ENCODE measurements at places on chromosomes 3 and 15. TPM values are rescaled to one million over a fixed set of nuclear protein-coding genes. Genes with fewer than 3 reads are reported as not detected.
A peak's percentile ranks its signal among the peaks of the same experiment; 100 is the strongest.

Gene ALG3
- total RNA-seq: 146 TPM

Gene FAM107A
- total RNA-seq: not detected

Gene ARGFX
- not detected for total RNA-seq

Gene SAMD7
- total RNA-seq: not detected

Gene IGF2BP2
- total RNA-seq: 157 TPM

Gene ADAM10
- total RNA-seq: 106 TPM

Gene CLCN2
- total RNA-seq: 21.1 TPM

Gene DLEC1
- total RNA-seq: not detected

Gene HDAC11
- total RNA-seq: 1.7 TPM

Gene TRIM69
- total RNA-seq: 6.2 TPM

DNA sequence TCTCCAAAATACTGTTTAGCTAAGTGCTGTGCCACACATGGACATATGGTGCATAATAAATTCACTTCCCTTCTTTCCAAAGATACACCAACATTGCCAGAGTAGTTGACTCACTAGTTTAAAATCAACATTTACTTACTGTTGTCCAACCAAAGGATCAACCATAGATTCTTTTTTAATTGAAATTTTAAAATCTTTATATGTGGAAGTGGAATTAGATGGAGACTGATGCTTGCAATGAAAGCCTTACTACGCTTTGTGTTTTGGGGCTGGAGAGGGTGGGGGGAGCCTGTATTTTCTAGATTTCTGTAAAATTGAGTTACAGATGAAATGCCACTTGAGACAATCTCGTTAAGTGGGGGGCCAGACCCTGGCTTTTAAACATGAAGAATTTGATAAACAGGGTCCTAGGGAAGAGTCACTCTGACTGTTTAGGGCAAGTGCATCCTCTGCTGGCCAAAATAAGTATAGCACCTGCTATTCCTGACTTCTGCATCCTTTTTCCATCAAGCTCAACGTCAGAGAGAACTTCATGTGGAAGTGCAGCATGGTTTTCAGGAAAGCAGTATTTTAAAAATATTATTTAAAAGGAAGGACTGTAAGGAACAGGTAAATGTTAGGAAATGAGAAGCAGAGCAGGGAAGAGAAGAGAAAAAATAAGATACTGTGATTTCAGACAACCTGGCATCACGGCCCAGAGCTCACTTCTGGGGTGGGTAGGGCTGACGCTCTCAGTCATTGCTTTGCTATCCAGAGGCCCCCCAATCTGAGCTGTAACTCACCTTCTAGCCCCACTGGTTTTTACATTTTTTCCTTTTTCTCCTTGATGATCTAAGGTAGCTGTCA is 76.7 kb downstream of the BOC start:
- DNase-seq: peak; percentile 78

DNA sequence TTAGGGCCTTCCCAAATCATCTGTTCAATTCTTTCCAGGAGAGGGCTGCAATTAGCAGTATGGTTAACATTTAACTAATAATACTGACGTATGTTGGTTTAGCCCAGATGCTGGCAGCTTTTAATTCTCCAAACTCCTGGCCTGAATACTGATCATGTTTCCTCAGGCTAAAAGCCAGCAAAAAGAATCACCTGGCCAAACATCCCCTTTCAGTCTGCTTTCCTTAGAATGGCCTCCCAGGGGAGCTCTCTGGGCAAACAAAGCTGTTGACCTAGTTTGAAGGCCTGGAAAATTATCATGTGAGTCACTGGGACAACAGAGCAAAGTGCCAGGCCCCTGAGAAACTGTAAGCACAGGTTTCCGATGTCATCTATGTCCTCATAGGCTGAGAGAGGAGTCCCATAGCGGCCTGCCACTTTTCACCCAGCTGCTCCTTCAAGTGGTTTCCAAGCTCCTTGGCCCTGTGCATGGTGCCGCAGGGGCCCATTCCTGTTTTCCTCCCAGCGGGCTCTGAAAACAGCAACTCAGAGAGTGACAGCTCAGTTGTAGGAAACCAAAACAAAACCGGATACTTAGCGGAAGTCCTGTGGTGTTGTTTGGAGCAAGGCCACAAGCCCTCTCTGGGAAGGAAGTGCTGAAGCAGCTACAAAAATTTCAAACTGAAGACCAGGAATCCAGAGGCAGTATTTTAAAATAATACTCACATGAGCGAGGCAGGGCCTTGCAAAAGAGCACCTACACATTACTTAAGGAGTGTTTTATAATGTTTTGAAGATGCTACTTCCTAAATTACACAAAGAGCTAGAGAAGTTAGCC is 36.5 kb upstream of the RAB11A start:
- DNase-seq: peak; percentile 93

GRCh38 chr15:89504166-89504565 is 7.8 kb upstream of the RHCG start:
- no peak for DNase-seq

DNA sequence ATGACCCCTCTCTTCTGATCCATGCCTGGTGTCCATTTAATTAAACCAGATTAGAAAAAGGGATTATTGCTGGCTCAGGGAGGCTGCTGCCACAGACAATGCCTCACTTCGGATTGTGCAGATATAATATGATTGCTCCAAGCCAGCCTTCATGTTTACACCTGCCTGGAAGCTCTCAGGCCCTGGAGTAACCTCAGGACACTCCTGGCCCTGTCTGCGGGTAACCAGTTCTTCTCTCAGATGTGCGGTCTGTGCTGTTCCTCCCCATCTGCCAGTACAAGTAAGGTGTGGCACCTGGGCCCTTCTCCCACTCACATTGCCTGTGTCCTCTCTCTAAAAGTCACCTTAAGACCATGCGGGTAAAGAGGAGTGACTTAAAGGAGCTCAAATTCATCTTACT is 8.8 kb upstream of the GOLGA8J start:
- no peak for DNase-seq

DNA sequence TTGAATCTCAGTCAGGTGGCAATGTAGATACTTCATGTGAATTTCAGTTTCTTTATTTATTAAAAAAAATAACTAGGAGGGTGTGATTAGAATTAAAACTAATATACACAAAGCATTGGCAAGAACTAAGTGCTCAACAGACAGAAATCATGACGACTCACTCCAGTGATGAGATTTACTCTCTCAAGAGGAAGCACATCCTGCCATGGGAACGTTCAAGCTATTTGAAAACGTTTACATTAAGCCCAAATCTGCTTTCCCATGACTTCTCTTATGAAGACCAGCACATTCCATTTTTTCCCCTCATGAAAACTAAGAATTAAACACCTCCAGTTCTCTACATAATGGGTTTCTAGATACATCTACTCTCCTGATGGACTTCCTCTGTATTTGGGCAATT is 8.5 kb downstream of the WDR53 start:
- DNase-seq: peak; percentile 66

DNA sequence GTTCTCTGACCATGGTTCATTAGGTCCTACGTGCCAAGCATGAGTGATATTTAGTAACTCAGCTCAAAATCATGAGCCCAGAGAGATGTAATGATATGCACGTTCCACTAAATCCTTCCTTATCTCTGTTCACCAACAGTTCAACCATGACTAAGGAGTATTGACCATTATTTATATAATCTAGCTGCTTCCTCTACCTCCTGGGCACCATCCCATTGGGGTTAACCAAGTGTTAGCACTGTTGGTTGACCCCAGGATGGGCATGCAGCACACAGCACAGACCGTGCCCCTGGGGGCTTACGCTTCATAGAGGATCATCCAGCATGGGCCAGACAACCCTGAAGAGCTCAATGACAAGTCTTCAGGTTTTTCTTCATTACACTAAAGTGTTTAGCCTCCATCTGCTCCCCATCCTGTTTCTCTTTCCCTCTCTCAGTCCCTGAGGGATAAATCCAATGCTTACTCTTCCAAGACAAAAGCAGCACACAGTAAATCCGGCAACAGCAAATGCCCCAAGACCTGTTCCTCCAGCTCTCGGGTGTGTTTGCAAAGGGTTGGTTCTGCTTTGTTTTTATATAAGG is 10.4 kb downstream of the FAM174B start:
- DNase-seq: no peak

DNA sequence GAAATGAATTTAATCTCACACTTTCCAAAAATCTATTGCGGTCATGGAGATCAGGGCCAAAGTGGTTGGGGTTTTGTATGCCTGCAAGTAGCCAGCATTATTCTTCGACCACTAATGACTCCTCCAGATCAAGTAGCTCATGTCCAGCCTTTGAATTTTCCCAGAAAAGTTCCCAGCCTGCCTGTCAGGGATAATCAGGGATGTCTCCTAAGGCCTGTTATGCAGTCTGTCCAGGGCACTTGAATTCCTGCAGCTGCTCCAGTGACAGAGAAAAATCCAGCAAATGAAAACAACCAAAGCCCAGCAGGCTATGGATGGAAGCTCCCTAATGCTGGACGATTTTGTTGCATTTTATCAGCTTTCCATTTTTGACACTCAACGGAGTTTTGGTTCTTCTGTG is 215.4 kb downstream of the ADAMTSL3 start:
- DNase-seq: no peak

DNA sequence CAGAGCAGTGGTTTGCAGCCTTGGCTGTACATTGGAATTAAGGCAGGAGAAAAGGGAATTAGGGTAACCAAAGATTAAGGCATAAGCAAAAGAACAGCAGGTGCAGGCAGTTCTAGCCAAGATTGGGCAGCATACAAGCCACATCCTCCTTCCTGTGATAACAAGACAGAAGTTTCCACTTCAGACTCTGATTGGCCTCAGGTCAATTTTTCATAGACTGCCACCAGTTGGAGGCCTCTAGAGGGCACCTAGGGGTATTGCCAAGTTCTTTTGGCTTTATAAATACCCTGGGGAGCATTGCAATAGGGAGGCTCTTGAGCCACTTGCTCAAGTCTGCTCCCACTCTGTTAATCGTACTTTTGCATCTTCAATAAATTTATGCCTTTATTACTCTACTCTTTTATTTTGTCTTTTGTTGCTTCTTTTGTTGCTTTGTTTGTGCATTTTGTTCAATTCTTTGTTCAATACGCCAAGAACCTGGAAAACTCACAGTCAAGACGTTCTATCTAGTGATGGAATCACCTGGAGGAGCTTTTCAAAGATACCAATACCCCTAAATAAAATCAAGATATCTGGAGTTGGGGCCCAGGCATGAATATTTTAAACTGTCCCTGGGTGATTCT is 32.2 kb upstream of the FMN1 start:
- DNase-seq: peak; percentile 60

DNA sequence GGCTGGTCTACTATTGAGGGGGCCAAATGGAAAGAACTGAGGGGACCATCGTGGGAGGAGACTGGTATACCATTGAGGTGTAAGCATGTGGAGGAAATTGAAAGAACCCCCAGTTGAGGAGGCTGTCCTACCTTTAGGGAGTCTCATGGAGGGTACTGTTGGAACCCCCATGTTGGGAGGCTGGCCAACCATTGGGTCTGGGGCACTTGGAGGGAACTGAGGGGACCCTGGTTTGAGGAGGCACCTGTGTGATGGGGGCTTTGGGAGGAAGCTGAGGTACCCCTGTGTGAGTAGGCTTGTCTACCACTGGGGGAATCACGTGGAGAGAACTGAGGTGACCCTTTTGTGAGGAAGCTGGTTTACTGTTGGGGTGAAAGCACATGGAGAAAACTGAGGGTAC is 157.5 kb downstream of the FBLN2 start:
- DNase-seq: no peak

- DNase-seq: no peak
These were observed 1.2 kb downstream of the PFKFB4 start for GRCh38 chr3:48555231-48555948.

- DNase-seq: no peak
These were observed 137.7 kb downstream of the CHSY1 start for GRCh38 chr15:101114166-101114565.

DNA sequence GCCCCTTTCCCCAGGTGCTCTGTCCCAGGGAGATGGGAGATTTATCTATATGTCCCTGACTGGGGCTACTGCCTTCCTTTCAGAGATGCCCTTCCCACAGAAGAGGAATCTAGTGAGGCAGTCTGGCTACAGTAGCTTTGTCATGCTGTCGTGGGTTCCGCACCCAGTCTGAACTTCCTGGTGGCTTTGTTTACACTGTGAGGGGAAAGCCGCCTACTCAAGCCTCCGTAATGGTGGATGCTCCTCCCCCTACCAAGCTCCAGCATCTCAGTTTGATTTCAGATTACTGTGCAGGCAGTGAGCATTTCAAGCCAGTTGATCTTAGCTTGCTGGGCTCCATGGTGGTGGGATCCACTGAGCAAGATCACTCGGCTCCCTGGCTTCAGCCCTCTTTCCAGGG is 35.4 kb upstream of the SLC7A14 start:
- no peak for DNase-seq
